ENCODE measurements at places on chromosomes 3 and 15.

- peaks cover 2% of the 10 kb centered on the region for H3K4me1 ChIP-seq
- H3K4me3 ChIP-seq, result no peak overlapping the region
- H3K27ac ChIP-seq, result no peak overlapping the region
- no peak for DNase-seq
- H3K27me3 ChIP-seq, result no peaks in the 10 kb centered on the region
These were observed 120.5 kb downstream of the ZNF609 start for GRCh38 chr15:64580696-64581407.

GRCh38 chr3:183033746-183034145, 53.4 kb upstream of the DCUN1D1 start:
- H3K4me3 ChIP-seq, result no peak overlapping the region
- no peak overlapping the region for H3K27ac ChIP-seq
- DNase-seq, result no peak
- H3K27me3 ChIP-seq, result no peaks in the 10 kb centered on the region

- no peak overlapping the region for H3K27ac ChIP-seq
- no peak for DNase-seq
- H3K27me3 ChIP-seq, result no peaks in the 10 kb centered on the region
- peaks cover 12% of the 10 kb centered on the region for H3K4me1 ChIP-seq
These were observed 2.9 kb upstream of the CCR5 start for GRCh38 chr3:46367811-46368210.

GRCh38 chr15:39774688-39775267, 7.9 kb downstream of the FSIP1 start:
- no peak overlapping the region for H3K27ac ChIP-seq
- H3K36me3 ChIP-seq, result no peaks in the 10 kb centered on the region
- no peaks in the 10 kb centered on the region for H3K27me3 ChIP-seq
- H3K4me3 ChIP-seq, result no peak overlapping the region
